ENCODE measurements at places on chromosomes 12 and 14. TPM values are rescaled to one million over a fixed set of nuclear protein-coding genes. Genes with fewer than 3 reads are reported as not detected.

DNA sequence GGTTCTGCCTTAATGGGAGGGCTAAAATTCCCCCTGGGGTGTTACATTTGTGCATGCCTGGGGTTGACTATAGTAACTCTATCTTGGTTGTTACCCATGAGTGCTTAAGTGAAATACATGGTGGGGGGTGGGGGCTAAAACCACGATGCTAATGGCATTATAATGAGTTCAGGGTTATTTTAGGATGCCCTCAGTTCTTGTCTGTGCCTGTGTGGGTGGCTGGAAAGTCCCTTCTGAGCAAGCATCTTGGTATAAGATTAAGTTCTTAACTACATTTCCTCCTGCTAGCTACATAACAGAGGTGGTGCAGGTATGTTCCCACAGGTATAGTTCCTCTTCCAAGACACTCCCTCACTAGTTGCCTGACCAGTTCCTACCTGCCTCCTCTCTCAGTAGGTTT lies 822.3 kb downstream of the LRFN5 start:
- no peak for DNase-seq

Gene BDKRB1
- 2.1 TPM for total RNA-seq

DNA sequence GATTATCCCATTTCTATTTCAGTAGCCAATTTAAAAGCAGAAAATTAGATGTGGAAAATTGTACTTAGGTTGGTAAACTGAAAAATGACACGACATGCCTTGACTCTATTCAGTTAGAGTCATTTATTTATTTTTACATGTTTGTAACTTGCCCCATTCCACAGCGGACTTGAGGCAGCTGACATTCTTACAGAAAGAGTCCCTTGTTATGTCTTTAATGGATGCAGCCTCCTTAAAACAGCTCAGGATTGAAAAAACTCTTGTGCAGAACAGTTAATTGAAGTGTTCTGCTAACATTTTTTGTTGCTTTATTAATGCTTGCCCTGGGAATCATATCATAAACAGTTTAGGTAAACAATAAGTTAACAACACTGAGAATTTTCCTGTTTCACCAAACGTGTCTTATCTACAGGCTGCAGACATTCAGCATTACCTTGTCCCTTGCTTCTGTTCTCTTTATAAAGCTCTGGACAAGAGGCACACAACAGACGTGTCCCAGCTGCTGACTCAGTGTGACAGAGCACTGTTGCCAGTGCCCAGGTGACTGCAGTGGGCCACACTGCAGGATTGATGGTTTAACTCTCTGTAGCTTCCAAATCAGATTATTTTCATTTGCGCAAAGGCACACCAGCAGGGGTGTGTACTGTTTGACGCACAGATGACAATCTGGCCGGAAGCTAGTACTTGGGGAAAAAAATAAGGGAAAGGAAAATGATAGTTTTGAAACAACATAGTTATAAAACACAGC lies 101.6 kb downstream of the PELI2 start:
- DNase-seq: no peak

GRCh38 chr14:55052269-55052930 lies 953 bp downstream of the MAPK1IP1L start:
- DNase-seq: no peak

DNA sequence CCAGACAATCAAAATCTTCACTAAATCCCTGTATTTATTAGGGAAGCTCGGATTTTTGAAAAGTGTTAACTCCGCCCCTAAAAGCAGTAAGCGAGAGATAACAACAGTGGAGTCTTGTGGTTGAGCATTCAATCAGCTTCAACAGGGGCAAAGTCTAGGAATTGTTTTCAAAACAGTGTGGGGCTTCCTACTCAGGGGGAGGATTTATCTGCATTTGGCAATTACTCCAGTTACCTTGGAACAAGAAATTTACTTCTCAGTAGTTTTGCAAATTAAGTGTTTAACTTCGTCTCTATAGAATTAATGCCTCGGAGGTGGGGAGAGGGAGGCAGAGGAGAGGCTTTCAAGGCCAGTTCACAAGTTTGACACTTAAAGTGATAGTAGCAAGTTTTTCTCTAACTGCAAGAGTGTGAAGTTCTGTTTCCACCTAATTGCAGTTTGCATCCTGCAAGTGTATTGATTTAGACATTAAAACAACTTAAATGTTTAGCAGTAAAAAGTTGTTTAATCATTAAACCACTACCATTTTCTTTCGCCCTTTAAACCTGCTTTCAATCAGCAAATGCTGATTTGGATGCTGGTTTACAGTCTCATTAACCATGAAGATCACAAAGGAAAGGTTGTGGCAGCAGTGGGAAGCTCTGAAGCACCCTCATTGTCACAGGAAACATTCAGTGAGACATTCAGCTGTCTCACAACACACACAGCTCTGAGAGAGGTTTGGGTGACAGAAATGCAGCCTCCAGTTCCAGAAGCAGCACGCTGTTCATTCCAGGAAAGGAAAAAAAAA lies 102.0 kb downstream of the HMGA2 start:
- no peak for DNase-seq

Gene PROX2
- 0.10 TPM for total RNA-seq

- DNase-seq: no peak
These were observed 67.1 kb upstream of the DDX11 start for GRCh38 chr12:31006416-31007152.

- no peak for DNase-seq
These were observed 250.2 kb upstream of the GRIP1 start for GRCh38 chr12:66929121-66929520.

DNA sequence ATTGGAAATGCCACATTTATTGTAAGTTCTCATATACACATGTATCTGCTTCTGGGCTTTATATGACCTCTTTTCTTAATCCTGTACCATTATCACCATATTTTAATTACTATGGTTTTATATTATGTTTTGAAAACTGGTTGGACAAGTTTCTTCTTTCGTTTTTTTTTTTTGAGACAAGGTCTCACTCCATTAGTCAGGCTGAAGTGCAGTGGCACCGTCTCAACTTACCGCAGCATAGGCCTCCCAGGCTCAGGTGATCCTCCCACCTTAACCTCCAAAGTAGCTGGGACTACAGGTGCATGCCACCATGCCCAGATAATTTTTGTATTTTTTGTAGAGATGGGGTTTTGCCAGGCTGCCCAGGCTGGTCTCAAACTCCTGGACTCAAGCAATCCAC lies 44.6 kb downstream of the GALNT4 start:
- no peak for DNase-seq

Gene SLCO1B1
- total RNA-seq: not detected

GRCh38 chr14:89911010-89911919 lies 43.3 kb downstream of the EFCAB11 start:
- DNase-seq: no peak

GRCh38 chr12:129101816-129102215 lies 248.5 kb downstream of the GLT1D1 start:
- DNase-seq: no peak

Gene TAS2R8
- total RNA-seq: not detected

Gene SRRM4
- total RNA-seq: not detected

Gene LAG3
- total RNA-seq: 1.1 TPM

Gene FLVCR2
- total RNA-seq: 20.0 TPM

Gene STXBP6
- 37.7 TPM for total RNA-seq

- no peak for DNase-seq
These were observed 17.7 kb upstream of the SFSWAP start for GRCh38 chr12:131693149-131693548.

Gene INF2
- 94.4 TPM for total RNA-seq

DNA sequence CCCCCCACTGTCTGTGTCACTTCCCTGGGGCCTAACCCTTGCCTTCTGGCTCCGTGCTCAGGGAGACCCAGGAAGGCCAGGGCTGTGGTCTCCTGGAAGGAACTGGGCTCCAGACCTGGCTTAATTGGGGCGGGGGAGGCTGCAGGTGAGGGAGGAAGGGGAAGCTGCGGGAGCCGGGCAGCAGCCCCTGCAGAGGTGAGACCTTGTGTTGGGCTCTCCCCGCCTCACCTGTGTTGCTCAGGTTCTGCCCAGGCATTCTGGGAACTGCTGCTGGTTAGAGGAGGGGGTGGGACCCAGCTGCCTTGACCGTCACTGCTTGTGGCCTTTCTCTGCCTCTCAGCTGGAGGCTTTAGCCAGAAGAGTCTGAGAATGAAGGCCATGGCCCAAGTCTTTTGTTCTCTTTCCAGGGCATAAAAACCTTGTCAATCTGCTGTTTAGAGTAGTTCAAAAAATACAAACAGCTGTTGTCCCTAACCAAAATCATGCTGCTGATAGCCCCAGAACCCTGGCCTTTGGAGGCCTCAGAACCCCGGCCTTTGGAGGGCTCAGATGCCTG lies 247.6 kb downstream of the CHST11 start:
- no peak for DNase-seq

DNA sequence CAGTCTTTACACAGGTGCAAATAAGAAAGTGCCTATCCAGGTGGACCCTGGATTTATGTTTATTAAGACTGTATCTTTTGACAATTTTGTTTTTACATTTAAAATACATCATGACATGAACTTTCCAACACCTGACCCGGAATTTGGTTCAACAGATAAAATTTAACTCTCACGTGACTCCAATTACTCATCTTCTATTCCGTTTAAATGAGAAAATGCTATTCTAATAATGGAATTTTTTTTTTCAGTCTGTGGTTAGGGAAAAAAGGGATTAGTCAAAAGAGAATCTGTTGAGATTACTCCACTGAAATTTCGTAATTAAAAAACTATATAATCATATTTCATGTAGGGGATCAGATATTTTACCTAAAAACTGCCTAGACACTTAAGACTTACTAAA lies 11.1 kb downstream of the VPS37B start:
- no peak for DNase-seq

DNA sequence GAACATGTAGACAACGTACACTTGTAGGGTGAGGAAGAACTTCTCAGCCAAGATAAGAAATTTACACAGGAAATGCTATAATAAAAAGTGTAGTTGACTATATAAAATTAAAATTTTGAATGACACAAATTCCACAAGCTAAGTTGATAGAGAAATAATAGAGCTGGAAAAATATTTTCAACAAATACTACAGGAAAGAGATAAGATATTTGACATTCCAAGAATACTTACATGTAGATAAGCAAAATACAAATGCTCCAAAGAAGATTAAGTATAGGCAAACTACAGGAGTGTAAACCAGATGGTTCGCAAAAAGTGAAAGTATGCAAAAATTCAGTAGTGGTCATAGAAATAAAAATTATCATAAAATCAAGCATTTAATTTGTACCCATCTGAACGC lies 49.2 kb upstream of the ANP32D start:
- DNase-seq: no peak

DNA sequence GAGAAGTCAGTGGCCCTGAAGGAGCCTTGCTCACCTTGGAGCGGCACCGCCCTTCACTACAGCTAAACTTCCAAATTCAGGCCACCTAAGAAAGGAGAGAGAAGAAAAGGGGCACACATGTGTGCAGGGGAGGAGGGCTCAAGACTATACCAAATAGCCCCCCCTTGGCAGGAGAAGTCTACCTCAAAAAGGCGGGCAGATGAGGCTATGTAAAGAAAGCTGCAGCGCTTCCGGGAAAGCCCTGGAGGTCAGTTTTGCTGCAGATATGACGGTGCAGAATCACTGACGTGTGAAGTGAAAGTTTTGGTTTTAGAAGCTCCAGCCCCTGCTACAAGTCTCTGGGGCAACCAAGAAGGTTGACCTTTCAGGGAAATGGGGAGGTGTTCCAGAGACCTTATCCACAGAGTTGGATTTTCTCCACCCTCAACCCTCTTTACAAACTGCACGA lies 48.2 kb upstream of the PNMA1 start:
- no peak for DNase-seq

Gene LGMN
- 43.0 TPM for total RNA-seq

DNA sequence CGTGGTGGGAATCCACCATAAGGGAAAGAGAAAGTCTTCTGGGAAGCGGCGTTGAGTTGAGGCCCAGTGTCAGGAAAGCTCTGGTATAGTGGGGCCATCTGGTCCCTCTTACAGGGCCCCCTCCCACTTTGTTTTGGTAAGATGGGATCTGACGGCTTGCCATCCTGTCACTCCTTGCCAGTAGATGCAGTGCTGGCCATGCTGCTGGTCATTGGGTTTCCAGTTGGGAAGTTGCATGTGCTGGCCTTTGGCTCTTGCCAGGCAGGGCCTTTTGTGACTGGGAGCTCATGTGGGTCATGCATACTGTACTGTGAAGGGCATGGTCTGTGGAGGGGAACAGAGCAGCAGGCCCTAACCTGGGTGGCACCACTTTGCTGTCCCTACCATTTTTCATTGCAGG lies 3.8 kb downstream of the TRAF3 start:
- DNase-seq: no peak

- DNase-seq: peak; percentile 64
These were observed 1.7 kb downstream of the AVIL start for GRCh38 chr12:57816855-57817151.

GRCh38 chr12:22491034-22491433 lies 53.3 kb downstream of the C2CD5 start:
- no peak for DNase-seq

- no peak for DNase-seq
These were observed 186.7 kb upstream of the VASH1 start for GRCh38 chr14:76574416-76575095.

Gene LBHD2
- not detected for total RNA-seq

GRCh38 chr14:69540654-69541335 lies 33.9 kb downstream of the CCDC177 start:
- no peak for DNase-seq

Gene TDRD9
- 0.17 TPM for total RNA-seq

DNA sequence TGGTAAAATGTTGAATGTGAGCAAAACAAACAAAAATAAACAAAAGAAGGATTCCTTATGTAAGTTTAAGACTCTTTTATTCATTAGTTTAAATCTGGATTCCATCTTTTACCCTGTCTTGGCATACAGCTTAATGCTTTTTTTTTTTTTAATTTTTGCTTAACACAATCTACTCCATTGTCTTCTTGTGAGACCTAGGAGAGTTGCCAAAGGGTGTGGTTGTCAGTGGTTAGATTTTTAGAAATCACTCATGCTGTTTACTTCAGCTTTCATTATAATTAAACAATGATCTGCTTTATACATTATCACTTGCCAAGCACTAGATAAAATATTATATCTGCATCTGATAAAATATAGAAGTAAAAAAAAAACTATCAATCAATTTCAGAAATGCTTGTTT lies 77.7 kb upstream of the KITLG start:
- DNase-seq: no peak

DNA sequence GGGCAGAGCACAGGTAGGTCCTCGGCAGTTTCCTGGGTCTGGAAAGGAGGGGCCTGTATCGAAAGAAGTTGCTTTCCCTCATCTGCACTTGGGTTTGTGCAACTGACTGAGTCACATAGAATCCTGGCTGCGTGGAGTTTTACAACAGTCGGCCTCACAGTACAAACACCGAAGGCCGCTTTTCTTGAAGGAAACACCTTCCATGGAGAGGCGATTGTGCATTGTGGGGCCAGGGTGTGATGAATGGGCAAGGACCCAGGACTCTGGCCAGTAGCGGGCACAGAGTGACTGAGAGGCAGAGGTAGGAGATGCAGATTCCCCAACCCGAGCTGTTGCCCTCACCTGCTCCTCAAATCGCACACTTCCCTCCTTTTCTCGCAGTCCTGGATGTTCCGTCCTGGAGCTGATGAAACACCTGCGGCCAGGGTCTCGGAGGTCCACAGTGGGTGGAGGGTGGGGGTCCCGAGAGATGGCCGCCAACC lies 7.7 kb downstream of the CCND2 start:
- DNase-seq: no peak

Gene SPIC
- total RNA-seq: not detected

- no peak for DNase-seq
These were observed 95.0 kb downstream of the FBXL14 start for GRCh38 chr12:1499351-1499750.
